ENCODE measurements at places on chromosomes 4 and X. TPM values are rescaled to one million over a fixed set of nuclear protein-coding genes. Genes with fewer than 3 reads are reported as not detected.

APEX2 gene
- total RNA-seq: 34.1 TPM

GLUD2 gene
- not detected for total RNA-seq

RELL1 gene
- 23.7 TPM for total RNA-seq

BMX gene
- not detected for total RNA-seq

CSAG1 gene
- total RNA-seq: not detected

NALF2 gene
- not detected for total RNA-seq

GK2 gene
- not detected for total RNA-seq

ELF4 gene
- total RNA-seq: 38.8 TPM

TNIP3 gene
- 0.45 TPM for total RNA-seq

CT45A1 gene
- total RNA-seq: not detected

GPC4 gene
- not detected for total RNA-seq

CDKL5 gene
- total RNA-seq: 1.5 TPM

RADX gene
- total RNA-seq: 7.6 TPM

UGT2B11 gene
- total RNA-seq: not detected

ARHGEF6 gene
- 45.8 TPM for total RNA-seq

CTAG1B gene
- not detected for total RNA-seq

ITM2A gene
- 37.0 TPM for total RNA-seq

PHEX gene
- 0.10 TPM for total RNA-seq

FAM114A1 gene
- 1.9 TPM for total RNA-seq

GAB3 gene
- total RNA-seq: 20.3 TPM

SMPX gene
- not detected for total RNA-seq

KLHL4 gene
- total RNA-seq: not detected

PPEF1 gene
- not detected for total RNA-seq

USP17L26 gene
- not detected for total RNA-seq

SASH3 gene
- 243 TPM for total RNA-seq

CDKL2 gene
- 0.14 TPM for total RNA-seq

CLDN34 gene
- total RNA-seq: not detected

MAGEA6 gene
- not detected for total RNA-seq

Data from natural killer cell treated with Interleukin-12 subunit alpha and Interleukin-12 subunit beta and Interleukin-15 and Interleukin-18, amount 100 ng/mL, for 72 hours (primary cell).